Kidney capillary endothelial cell (primary cell): ENCODE measurements at places on chromosomes 16 and 17.

DNA sequence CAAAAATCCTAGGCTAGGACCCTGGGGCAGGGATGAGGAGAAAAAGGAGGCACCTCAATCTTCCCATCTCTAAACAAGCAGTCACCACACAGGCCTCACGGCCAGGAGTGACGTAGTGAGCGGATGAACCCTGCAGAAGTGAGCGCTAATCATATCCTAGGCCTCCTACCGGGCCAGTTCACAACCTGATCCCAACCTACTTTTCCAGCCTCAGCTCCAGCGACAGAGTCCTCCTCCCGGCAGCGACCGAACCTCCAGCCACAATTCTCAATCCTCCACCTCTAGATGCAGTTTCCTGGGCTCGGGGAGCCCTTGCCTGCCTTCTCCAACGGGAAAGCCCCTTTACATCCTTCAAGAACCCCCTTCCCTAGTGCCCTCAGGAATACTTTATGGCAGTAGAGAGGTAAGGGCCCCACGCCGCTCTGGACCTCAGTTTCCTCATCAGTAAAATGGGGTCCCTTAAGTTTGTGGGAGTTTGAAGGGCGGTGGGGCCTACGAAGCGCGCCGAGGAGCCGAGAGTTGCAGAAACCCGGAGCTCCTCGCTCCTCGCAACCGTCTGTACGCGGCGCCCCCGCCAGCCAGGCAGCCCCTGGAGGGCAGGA, 1.4 kb downstream of the ZNF668 start:
- DNase-seq, result peak; percentile 18

DNA sequence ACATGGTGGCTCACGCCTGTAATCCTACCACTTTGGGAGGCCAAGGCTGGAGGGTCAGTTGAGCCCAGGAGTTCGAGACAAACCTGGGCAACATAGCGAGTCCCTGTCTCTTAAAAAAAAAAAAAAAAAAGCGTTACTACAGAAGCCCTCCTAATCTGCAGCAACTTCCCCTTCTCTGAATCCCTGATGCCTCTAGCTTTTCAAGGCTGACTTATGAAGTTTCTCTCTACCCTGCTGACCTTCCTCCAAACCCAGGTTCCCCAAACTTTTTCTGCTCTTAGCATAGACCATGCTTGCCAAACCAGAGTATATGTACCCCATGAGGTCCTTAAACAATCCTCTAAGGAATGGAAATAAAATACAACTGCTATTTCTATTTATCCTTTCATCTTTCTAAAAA, 16.4 kb downstream of the LYRM1 start:
- no peak for DNase-seq

DNA sequence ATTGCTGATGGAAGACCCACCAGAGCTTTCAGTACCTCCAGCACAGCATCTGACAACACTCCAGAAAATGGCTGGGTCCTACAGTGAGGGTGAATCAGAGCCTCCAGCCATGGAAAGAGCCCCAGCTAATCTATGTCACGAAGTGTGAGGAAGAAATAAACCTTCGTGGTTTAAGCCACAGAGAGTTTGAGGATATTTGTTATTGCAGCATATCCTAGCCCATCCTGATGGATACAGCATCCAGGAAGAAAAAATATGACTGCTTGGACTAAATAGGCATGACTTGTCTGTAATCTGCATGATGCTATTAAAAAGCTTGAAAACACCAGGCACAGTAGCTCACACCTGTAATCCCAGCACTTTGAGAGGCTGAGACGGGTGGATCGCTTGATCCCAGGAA, 13.3 kb upstream of the CCL17 start:
- DNase-seq, result no peak

DNA sequence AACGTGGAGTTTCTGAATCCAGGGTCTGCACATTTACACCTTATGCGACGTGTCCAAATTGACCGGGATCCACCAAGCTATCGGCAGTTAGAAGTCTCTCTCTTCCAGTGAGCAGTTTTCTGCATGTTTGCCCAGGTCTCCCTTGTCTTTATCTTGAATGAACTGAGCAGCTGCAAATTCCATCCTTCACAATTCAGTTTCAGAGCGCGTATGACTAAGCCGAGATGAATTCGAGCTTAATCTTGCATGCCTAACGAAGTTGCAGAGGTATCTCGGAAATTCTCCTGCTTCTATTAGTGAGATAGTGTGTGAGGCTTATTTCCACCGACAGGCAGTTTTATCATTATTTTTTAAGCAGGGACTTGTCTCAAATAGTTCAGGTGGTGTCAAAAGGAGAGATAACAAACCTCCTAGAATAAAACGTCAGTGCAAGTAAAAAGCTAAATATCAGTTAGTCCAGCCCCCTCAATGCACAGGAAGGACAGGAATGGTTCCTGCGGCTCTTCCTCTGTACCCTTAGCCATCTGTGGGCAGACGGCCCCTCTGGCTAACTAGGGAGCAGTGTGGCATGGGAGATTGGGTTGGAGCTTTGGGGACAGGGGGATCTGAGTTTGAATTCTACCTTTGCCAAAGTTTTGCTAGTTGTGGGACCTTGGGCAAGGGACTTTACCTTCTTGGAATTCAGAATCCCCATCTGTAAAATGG, 93.0 kb upstream of the GPR139 start:
- no peak for DNase-seq

DNA sequence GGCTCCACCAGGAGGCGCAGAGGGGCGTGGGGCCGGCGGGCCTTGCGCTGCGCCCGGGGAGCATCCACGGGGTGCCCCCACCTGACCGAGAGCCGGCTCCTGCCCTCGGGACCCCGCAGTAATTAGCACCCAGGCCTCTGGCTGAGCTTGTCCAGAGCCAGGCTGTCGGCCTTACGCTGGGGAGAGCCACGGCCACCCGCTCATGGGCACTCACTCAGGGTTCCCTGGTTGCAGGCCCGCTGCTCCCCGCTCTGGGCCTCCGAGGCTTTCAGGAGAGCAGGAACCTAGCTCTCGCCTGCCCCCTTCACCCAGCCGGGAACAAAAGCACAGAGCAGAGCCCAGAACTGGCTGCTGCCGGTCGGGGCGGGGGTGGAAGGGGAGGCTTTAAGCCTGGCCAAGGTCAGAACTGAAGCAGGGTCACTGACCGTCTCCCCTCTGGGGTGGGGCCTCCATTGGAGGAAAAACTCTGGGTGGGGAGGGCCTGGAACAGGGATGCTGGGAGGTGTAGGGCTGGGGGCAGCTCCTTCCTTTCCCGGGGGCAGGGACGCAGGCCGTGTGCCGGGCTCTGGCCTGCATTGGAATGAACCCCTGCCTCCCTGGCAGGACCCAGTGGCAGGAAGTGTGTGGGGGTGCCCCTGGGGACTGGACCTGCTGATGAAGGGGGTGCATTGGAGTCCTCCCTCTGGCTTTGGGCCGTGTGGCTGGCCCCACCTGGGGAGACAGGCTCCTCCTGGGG, 12.3 kb downstream of the GLIS2 start:
- peak; percentile 70 for DNase-seq

- DNase-seq, result no peak
These were observed 59.2 kb downstream of the ANKRD11 start for GRCh38 chr16:89431158-89431584.

GRCh38 chr16:10918294-10919002, 23.8 kb downstream of the DEXI start:
- peak; percentile 89 for DNase-seq

DNA sequence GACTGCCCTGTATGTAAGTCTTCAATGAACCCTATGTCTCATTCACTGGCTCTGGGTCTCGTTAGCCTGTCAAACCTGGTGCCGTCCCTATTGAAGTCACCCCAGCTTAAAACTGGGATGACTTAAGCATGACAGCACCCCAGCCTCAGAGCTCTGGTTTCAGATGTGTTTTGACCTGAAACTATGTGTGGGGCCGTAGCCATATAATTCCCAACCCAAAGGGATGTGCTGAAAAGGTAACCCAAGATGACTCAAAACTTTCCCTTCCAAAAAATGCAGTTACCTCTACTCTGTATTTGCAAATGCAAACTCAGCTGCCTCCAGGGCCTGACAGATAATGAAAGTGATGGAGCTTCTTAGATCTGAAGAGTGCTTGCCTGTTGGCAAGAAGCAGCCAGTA, 478.3 kb upstream of the ERCC4 start:
- no peak for DNase-seq

- no peak for DNase-seq
These were observed 18.6 kb upstream of the INTS2 start for GRCh38 chr17:61946359-61946758.

DNA sequence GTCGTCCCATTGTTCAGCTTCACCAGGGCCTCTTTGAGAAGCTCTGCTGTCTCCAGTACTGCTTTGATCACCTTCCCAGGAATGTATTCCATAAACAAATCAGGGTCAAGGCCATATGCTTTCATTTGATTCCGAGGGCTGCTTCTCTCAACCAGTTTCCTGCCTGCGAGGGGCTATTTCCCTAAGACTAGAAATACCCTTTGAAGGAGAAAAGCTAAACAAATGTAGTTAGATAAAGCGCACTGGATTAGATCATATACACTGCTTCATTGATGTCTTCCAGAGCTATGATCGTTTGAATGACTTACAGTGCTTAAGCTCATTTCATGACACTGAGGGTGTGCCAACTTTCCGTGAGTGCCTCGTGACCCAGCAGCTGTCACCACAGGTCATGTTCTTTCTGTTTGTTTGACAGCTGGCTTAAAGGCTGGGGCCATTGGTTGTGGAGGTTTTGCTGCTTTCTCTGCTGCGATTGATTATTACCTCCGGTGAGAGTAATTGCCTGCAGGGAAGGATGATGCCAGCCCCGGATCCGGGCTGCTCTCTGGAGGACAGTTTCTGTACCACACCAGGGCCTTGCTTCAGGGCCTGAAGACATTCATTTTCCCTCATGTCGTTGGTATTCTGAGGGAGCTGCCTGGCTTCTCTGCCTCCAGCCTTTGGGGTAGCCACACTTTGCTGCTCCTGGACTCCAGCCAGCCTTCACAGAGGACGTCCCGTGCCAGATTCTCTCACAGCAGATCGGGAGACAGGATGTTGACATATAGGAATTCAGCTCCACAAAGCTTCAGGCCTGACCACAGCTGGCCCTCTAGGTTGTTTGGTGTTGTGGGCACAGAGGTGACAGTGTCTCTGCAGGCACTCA, 3.9 kb downstream of the TIMM22 start:
- peak; percentile 65 for DNase-seq

- DNase-seq, result no peak
These were observed 267.4 kb upstream of the PSMD7 start for GRCh38 chr16:74029115-74029792.

DNA sequence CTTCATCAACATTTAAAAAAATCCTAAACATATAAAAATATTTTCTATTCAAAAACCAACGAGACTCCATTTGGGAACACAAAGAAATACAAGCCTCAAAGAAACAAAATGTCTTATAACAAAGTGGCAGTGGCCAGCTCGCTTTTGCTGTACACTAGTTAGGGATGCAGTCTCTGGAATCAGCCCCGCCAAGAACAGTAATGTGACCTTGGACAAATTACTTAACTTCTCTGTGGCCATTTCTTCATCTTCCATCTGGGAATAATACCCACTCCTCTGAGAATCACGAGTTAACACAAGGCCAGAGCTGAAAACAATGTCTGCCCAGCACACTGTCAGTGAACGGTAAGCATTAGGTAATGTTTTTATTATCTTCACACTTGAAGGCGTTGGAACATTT, 5.6 kb downstream of the STAT5B start:
- no peak for DNase-seq

- DNase-seq, result peak; percentile 93
These were observed 8.1 kb upstream of the TIMP2 start for GRCh38 chr17:78933025-78933958.

DNA sequence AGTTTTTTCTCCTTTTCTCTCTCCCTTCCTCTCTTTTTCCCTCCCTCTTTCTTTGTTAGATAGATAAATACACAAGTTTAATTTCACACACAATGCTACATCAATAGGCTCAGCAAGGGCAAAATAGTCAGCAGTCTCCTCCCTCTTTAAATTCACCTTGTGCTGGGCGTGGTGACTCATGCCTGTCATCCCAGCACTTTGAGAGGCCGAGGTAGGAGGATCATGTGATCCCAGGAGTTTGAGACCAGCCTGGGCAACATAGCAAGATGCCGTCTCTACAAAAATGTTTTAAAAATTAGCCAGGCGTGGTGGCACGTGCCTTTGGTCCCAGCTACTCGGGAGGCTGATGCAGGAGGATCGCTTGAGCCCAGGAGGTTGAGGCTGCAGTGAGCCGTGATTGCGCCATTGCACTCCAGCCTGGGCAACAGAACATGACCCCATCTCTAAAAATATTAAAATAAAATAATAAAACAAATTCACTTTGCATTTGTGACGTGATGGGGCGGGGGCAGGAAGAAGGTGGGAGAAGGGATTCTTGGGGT, 27.4 kb downstream of the IL21R start:
- no peak for DNase-seq

GRCh38 chr16:80932708-80933095, 74.0 kb downstream of the CMC2 start:
- peak; percentile 98 for DNase-seq

GRCh38 chr16:23464196-23464595, 11.2 kb upstream of the COG7 start:
- DNase-seq, result no peak

GRCh38 chr17:4109449-4109848, 33.4 kb downstream of the ZZEF1 start:
- DNase-seq, result no peak

DNA sequence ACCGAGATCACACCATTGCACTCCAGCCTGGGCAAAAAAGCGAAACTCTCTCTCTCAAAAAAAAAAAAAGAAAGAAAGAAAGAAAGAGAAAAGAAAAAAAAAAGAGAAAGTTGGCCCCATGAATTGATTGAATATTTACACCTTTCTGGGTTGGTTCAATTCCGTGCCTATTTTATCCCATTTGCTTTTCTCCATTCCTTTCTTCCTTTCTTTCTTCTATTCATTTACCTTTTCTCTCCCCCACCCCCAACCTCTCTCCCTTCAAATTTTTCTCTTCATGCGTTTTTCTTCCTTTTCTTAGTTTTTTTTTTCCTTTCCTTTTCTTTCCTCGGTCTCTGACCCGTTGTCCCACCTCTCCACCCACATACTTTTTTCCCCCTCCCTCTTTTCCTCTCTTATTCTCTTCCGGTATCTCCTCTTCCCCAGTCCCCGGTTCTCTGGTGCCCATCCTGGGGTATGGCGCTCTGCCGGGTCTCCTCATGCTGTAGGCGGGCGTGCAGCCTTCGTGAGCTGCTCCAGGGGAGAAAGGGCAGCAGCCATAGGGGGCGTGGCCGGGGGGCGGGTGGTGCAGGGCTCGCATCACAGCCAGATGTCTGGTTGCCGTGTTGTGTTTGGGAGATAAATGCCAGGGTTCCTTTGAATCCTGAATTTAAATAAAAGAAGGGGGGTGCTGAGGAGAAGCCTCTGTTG, 5.3 kb upstream of the COL1A1 start:
- DNase-seq, result no peak

DNA sequence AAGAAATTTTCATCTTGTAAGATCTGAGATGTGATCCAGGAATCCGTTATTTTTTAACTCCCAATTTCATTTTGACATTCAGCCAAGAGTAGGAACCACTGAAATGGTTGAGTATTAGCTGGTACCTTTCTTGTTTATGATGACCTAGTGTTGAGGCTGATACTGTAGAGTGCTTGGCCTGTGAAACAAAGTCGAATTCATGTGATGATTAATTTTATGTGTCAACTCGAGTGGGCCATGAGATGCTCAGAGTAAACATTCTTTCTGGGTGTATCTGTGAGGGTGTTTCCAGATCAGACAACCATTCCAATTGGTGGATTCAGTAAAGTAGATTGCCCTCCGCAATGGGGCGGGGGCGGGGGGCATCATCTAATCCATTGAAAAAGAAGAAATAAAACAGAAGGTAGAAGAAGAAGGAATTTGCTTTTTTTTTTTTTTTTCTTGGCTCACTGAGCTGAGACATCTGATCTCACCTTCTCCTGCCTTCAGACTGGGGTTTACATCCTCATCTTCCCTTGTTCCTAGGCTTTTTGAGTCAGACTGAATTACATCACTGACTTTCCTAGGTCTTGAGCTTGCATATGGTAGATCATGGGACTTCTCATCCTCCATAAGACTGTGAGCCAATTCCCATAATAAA, 264.6 kb upstream of the KCNJ16 start:
- no peak for DNase-seq

- DNase-seq, result no peak
These were observed 12.4 kb upstream of the TIMP2 start for GRCh38 chr17:78937561-78937960.
